NCI-H1436 (cell line): ENCODE measurements at places on chromosomes 6 and 20.

DNA sequence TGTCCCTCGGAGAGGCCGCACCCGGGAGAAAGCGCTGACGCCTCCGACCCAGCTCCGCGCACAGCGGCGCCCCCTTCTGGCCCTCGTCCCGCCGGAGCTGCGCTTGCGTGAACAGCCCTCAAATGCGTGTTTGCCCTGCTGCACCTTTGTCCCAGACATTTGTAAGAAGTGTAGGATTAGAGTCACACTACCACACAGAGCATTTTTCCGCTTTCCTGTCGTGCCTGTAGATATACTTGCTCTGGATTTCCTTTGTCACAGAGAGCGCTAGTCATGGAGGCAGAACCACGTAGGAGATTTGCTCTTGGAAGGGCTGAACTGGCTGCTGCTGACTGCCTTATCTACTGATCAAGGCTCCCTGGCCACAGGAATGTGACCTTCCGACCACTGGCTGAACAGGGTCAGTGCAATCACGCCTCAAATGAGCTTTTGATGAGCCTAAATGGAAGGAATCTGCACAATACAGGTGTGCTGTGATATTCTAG, 62.3 kb downstream of the PAX1 start:
- DNase-seq: no peak

- no peak for DNase-seq
These were observed 105.4 kb downstream of the NOL4L start for GRCh38 chr20:32479697-32480171.

DNA sequence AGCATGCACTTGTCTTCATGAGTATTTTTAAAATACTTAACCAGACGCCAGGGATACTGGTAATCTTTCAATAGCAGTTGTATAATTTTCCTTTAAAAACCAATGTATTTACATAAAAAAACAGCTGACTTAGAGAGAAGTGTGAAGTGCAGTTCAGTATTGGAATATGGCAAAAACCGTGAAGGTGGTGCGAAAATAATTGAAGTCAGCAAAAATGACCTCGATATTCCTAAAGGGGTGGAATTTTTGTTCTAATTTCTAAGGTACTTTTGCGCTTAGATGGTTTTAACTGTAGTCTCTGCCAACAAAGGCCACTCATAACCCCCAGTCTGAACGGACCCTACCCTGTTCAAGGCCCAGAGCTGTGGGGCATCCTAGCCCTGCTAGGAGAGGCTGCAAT, 25.3 kb downstream of the GNAS-AS1 start:
- no peak for DNase-seq

DNA sequence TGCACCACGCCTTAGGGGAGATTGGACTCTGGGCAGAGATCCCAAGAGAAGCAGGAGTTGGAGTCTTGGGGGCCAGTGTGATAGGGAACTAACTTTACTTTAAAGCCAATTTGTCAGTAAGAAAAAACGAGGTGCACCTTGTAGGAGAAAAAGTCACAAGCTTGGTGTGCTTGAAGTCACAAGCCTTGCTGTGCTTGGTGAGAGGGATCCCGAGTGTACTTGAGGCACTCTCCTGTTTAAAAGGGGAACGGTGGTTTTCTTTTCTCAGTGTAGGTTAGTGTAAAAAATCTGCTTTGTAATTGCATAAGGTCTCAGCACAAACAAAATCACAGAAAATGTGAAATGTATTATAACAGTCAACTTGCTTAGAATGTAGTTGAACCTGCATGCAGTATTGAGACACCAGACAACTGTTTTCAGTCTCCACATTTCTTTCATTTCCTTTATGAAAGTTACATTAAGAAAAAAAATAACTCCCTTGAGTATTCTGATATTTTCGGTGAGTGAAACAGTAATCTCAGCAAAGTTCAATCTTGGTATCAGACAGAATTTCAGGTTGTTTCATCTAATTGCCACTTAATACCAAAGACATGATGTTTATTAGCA, 111.1 kb upstream of the DUSP22 start:
- no peak for DNase-seq

DNA sequence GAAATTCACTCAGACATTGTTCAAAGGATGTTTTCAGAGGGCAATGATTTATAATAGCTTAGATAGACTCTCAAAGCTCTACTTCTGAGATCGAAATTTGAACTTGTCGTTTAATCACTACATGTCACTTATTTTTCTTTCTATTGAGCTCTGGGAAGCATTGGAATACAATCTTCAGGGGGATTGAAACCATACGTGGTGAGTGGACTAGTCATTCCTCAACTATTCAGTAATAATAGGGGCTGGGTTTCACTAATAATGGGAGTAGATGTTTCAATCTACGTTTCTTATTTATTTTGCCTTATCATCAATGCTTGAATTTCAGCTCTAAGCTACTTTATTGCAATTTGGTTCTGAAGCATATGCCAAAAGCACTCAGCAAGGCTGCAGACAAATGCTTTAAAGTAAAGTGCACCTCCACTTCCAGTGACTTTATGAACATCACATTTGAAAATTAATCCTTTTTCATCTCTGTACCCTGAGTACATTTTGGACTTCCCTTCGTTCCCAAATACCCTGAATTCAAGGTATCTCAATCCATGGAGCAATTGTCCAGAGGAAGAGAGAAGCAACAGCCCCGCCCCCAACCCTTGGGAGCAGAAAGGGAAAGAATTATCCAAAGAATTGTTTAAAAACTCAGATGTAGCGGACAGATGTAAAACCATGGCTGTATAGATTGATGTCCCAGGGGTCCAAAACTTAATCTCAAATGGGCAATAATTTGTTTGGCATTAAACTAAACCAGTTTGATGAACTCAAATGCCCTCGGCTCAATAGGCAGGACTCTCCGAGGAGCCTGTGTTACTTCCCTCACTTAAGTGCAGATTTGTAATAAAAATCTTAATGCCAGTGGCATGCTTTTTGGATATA, 68.1 kb downstream of the HFE start:
- no peak for DNase-seq

DNA sequence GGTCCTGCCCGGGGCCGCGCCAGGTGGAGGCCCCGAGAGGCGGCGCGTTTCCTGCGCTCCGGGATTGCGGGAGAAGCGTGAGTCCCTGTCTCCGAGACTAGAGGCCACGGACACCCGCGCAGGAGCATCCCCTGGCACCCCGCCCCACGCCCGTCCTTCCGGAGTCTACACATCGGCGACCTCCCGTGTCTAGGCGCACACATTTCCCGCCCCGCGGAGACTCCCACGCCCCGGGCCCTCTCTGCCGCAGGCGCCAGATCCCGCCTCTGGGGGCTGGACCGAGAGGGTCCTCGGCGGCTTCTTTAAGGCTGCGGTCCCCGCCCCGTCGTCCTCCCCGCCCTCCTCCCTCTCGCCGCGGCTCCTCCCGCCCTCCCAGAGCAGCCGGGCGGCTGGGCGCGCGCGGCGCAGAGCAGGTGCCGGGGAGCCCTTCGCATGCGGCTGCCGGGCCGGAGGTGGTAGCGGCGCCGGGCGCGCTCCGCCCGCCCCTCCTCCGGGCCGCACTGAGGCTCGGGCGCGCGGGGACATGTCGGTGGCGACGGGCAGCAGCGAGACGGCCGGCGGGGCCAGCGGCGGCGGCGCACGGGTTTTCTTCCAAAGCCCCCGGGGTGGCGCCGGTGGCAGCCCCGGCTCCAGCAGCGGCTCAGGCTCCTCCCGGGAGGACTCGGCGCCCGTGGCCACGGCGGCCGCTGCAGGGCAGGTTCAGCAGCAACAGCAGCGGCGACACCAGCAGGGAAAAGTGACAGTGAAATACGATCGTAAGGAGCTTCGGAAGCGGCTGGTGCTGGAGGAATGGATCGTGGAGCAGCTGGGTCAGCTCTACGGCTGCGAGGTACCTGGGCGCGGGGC, at the start of gene PPP1R14C:
TSS of gene PPP1R14C (plus strand) at position 375 of the 846 bp plus-strand sequence. CDS start at position 524, 149 bp downstream.
- no peak for DNase-seq

DNA sequence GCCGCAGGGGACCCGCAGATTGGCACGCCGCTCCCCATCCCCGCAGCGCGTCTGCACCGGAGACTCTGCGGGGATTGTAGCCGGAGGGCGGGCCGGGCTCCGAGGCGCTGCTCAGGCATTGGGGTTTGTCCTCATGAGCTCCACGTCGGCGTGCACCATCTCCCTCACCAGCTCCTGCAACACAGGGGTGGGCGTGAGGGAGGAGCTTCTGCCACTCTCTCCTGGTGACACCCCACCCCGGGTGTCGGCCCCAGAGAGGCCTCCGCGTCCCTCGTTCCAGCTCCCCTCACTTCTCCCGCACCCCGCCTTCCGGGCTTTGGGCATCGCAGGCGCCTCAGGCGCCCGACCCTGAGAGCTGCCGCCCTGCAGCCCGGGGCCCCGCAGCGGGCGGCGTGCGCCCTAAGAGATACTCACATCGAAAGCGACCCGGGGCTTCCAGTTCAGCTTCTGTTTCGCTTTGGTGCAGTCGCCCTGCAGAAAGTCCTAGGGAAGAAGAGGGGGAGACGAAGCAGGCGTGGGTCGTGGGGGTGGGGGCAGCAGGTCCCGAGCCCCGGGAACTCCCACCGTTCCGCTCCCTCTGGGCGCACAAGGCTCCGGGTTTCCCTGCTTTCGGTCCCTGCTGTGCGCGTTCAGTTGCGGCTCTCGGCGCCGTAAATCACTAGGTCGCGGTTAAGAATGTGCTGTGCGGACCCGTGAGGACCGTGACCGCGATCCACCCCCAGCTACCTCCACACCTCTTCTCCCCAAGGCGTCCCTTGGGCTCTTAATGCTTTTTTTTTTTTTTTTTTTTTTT, 14.5 kb downstream of the FOXC1 start:
- no peak for DNase-seq

DNA sequence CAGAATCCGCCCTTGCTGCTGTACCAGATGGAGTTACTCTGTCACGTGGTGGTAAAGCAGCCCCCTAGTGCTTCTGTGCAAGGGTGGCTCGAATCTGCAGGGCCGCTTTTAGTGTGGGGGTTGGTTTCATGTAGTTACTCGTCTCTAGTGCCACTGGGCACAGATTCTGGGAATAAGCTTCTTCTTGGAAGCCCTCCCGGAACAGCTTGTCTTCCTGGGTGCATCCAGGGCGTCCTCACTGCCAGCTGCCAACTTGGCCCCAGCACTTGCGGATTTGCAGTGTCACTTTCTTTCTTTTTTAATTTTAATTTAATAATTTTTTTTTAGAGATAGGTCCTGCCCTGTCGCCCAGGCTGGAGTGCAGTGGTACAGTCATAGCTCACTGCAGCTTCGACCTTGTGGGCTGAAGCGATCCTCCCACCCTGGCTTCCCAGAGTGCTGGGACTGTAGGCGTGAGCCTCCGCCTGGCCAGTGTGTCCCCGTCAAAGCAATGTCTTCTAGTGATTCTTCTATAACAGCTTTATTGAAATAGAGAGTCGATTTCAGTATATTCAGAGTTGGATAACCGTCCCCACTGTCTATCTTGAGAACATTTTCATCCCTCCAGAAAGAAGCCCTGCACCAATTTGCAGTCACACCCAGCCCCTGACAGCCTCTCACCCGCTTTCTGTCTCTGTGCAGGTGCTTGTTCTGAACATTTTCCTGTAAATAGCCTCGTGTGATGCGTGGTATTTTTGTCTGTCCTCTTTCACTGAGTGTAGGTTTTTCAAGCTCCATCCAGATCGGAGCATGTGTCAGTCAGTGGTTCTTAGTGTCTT, 25.9 kb downstream of the PYGB start:
- no peak for DNase-seq

GRCh38 chr20:21301940-21302663, 1.0 kb upstream of the XRN2 start:
- no peak for DNase-seq

DNA sequence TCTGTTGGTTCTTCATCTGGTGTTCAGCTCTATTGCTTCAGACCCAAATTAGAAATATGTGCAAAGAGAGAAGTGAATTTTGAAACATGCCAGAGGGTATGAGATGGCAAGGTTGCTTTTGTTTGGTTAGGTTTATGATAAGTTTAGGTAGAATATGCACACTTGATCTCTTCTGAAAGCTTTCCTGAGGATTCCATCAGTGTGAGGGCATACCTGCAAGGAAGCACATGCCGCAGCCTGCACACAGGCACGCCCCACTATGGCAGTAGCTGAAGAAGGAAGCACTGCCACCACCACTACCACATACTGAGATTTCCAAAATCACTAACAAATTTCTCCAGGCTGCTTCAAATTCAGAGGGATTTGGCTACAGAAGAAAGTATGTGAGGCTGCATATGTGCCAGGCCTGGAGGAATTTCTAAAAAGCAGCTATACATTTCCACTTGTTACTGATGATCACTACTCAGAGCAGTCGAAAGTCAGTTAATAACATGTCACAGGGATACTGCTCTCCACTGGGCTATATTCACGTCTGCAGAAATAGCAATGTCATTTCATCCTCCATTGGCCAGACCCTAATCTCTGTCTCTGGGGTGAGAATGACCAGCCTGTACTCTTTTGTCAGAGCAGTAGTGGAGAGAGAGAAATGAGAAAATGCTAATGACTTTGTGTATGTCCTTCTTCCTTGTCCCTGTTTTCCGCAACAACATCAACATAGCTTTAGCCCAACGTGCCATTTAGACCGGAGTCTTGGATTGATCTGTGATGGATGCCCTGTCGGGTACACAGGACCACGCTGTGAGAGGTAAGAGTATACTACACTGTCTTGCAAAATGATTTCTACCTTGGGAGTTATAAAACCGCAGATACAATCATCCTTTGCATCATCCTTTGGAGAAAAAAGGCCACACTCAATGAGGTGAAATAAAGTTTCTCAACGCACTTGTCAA, 396.7 kb downstream of the LAMA2 start:
- DNase-seq: no peak

DNA sequence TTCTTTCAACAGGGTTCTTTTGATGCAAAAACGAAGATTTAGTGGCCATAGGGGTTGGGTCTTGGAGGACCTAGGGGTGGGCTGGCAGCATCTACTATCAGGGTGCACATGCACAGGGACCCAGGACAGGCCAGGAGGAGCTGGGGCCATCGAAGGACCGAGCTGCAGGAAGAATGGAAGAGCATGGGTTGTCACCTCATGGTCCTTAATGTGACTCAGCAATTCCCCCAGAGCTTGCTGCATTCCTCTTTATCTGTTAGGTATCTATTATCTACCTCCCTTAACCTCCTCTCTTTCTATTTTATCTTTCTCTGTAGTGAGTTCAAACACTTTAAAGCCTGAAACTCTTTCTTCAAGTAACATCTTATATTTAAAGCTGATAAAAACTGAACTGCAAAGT, 167.0 kb downstream of the AIG1 start:
- DNase-seq: no peak

- no peak for DNase-seq
These were observed 76.3 kb downstream of the HFE start for GRCh38 chr6:26163427-26164119.

DNA sequence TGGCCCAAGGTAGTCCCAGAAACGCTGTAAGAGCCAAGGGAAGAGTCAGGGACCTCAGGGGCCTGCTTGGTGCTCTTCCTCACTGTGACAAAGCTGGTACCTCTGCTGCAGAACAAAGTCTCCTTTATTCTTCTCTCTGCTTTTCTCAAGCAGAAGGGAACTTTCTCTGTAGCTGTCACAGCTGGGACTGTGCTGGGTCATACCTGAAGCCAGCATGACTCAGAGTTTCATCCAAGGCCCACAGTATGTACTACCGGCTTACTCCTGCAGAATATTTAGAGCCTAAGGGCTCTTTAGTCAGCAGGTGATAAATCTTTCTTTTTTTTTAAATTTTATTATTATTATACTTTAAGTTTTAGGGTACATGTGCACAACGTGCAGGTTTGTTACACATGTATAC, 183.2 kb downstream of the TINAG start:
- DNase-seq: no peak
